ENCODE measurements at places on chromosomes 11 and 22. TPM values are rescaled to one million over a fixed set of nuclear protein-coding genes. Genes with fewer than 3 reads are reported as not detected.

The MUC15 gene
- total RNA-seq = not detected

- DNase-seq = no peak
Measured at GRCh38 chr11:14702760-14703159, 59.2 kb downstream of the PDE3B start.

- no peak for DNase-seq
Measured at GRCh38 chr11:128394431-128395089, 192.8 kb downstream of the ETS1 start.

- DNase-seq = no peak
Measured at GRCh38 chr11:117444256-117444655, 116.6 kb downstream of the CEP164 start.

DNA sequence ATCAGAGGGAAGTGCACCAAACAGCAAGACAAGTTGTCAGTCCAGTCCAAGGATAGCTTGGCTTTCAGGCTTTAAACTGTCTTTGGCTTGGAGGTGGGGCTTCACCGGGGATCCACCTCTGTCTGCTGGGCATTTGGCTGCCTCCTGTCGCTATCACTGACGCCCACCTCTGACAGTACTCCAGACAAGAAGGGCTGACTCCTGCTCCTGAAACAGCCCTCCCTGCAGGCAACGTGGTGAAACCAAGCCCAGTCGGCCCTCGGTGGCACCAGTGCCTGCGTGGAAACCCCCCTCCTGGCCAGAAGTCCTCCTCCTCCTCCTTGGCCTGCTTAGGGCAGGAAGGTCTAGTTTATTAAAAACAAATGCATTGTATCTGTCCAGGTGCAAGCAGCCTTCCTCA is 16.9 kb downstream of the DHCR7 start:
- DNase-seq = no peak

GRCh38 chr22:19827341-19828034 is 27.2 kb downstream of the GNB1L start:
- DNase-seq = no peak

GRCh38 chr11:123104697-123105096 is 42.8 kb upstream of the HSPA8 start:
- no peak for DNase-seq

DNA sequence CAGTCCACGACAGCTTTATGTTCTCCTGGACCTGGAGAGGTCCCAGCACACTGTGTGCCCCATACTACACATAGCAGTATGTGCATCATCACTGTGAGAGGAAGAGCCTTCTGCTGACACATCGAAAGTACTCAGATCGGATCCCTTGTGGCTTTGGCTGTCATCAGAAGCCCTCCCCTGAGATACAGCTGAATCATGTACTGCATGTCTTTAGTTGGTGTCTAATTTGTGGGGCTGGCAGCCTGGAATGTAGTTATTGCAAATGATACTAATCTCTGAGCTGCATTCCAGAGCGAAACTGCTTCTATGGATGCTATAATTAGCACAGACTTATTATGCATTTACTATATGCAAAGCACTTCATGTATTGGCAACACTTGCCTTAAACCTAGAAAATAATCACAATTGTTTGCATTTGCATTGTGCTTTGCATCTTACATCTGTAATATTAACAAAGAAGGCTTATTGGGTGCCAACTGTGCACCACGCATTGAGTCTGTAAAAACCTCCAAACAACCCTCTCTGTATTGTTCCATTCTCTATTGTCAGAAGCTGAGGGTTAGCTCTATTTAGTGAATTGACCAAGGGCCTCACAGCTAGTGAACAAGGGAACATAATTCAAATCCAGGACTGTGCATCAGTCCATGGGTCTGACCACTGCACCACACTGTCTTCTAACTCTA is 89.2 kb upstream of the CRTAM start:
- DNase-seq = peak; percentile 38

DNA sequence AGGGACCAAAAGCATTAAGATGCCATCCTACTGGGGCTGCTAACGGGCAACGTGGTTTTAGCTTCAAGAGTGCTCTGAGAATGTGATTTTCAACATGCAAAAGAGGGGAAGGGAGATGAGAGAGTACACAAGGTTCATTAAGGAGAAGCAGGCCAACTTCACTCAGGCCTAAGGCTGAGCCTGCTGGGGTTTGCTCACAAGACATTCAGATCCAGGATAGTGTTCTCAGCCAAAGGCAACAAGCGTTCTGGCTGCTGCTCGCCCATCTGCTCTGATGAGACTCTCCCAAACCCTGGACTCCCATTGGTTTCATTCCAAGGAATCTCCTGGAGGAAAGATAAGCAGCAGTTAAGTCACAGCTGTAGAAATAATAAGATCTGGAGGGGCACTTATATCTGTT is 23.6 kb upstream of the UPB1 start:
- DNase-seq = no peak

DNA sequence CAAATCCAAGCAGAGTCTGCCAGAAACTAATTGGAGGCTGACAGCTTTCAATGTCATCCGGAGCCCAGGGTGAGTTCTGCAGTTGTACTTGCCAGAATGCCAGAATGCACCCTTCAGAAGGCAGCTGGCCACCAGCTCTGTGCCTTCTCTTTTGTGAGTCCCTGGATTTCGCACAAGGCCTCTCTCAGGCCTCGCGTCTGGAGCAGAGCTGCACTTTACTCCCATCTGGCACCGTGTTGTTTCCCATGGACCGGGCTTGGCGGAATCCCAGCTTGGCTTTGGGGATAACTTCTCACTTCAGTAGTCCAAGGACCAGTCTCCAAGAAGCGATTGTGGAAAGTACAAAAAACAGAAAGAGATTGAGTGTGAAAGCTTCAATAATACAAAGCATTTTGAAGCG is 451.3 kb upstream of the KIRREL3 start:
- no peak for DNase-seq

The MMP3 gene
- total RNA-seq = not detected

- no peak for DNase-seq
Measured at GRCh38 chr11:66277471-66278362, at the start of gene CNIH2. TSS of gene CNIH2 (plus strand) at chr11:66278175. CDS start at chr11:66278457, 282 bp downstream.

DNA sequence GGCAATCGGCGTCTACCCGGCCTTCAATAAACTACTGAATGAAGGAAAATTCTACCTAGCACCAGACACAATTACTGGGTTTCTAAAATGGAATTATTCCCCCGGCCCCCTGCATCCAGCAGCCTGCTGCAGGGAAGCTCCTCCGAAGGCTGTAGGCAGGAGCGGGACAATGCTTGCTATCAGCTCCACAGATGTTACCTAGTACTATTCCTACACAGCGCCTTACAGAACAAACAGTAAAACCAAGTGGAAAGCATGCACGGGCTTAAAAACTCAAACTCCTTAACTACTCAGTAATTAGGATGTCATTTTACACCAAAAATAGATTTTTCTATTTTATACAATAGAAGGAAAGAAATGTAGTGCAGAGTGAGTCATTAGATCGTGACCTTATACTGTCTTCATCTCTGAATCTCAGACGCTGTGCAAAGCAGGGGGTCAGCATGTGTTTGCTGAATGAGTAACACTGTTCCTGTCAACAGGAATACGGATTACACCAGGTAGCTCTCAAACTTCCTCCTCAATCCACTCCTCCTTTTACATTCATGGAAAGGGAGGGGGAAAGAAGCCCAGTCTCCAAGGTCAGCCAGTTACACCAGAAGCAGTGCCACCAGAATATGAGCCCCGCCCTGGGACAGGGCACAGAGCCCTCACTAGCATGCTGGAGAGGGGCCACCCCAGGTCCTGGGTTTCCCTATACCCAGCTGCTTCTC is 74.9 kb downstream of the PACSIN2 start:
- peak; percentile 82 for DNase-seq

The SGSM1 gene
- 0.06 TPM for total RNA-seq

GRCh38 chr22:43293655-43294392 is 49.3 kb downstream of the SCUBE1 start:
- DNase-seq = peak; percentile 76

DNA sequence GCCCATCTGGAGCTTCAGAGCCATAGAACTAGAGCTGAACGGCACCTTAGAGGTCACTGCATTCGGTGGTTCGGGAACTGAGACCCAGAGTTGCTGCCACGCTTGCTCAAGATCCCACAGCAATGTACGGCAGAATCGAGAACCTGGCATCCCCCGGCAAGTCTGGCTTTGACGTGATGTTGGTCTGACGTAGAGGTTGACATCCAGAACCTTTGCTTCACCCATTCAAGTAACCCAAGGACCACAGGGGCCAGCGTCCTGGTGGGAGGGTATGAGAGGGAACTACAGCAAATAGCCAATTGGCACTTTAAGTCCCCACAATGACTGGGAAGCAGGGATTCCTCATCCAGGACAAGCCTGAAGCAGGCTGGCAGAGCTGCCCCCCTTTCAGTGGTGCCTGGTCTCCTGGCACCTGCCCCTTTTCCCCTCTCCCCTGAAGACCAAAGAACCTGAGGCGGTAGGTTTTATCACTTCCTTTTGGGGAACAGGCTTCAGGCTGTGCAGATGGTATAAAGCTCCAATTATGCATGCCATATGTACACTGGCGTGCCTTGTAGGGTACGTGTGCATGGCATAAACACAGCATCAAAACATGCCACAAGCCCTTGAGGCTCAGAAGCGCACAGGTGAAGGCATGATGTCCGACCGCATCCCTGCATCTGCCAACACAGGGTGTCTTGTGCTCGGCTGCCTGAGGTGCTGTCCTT is 15.3 kb upstream of the TEF start:
- DNase-seq = no peak

DNA sequence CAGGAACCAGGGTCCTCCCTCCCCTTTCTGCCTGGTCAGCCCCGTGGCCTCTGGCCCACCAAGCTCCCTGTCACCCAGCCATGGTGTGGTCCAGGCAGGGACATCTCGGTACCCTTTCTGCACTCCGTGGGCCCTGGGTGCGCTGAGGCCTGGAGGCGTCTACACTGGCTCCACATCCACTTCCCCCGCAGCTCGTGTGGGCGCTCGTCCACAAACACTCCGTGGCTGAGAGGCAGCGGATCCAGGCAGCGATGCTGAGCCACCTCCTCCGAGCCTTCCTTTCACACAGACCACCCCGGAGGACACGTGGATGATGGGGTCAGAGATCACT is 16.1 kb downstream of the RNH1 start:
- no peak for DNase-seq

The CEND1 gene
- total RNA-seq = not detected

The STX3 gene
- 28.4 TPM for total RNA-seq

The ACRV1 gene
- not detected for total RNA-seq

DNA sequence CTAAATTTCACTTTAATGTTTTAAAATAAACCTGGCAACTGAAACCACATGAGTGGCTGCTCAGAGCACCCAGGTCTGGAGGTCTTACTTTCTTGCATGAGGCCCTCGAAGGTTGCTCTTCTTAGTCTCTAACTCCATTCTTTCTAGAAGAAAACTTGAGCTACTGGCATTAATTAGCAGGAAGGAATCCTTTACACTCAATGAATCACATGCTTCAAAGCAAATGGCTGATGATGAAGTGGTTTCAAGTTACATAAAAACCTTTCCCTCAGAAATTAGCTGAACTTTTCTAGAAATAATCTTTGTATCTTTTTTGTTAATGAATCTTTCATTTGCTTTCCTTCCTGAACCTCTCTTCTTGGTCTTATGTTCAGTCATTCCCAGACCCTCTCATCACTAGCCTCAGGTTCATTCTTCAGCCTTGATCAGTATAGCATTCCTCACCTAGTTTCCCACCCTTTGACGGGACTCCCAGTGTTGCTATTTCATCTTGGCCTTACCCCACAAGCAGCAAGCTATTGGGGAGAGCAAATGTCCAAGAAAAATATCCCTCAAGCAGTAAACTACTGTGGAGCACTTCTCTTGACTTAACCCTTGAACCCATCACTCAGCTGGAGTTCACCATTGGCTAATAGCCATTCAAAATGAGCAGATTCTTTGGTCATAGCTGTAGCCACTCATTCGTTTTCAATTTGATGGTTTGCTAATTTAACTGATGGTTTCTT is 75.1 kb downstream of the INSC start:
- DNase-seq = no peak

All from Caki2 (cell line).